ENCODE measurements at places on chromosomes 1 and 21.

GRCh38 chr1:31576201-31576669 lies at the start of gene TINAGL1:
Gene TINAGL1, plus strand, starts transcription at chr1:31576515. Its CDS starts 634 bp downstream, at chr1:31577149.
- no peak for DNase-seq

- no peak for DNase-seq
Observed at GRCh38 chr1:222996310-222996975, 146.6 kb downstream of the TLR5 start.

GRCh38 chr1:236009857-236010256 lies 55.0 kb downstream of the NID1 start:
- DNase-seq, result no peak

- no peak for DNase-seq
Observed at GRCh38 chr1:156359973-156360372, 9.0 kb upstream of the RHBG start.

DNA sequence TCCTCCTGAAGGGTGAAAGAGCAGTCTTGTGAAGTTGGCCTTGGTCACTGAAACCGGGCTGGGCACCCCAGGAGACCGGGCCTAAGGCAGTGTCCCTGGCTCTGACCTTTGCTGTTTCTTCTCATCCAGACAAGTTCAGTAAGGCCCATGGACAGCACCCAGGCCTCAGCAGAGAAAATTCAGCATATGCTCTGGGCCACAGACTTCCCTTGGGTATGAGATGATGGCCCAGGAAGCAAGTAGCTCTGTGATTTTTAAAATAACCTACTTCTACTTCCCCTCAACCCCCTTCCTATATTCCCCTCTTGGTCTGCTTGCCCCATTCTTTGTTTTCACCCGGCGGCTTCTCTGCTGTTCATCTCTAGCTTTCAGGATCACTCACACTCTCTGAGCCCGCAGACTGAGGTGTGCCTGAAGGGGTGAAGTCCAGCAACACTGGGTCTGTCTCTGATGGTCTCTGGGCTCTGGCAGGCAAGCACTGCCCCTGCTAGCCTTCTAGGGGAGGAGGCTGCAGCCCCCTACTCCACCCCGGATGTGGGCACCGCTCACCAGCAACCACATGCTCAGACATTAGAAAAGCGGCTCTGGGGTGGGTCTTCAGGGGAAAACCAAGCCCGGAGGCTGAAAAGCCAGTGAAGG lies 2.9 kb upstream of the GPR25 start:
- no peak for DNase-seq

GRCh38 chr1:172727956-172728603 lies 69.2 kb downstream of the FASLG start:
- DNase-seq, result peak; percentile 83

DNA sequence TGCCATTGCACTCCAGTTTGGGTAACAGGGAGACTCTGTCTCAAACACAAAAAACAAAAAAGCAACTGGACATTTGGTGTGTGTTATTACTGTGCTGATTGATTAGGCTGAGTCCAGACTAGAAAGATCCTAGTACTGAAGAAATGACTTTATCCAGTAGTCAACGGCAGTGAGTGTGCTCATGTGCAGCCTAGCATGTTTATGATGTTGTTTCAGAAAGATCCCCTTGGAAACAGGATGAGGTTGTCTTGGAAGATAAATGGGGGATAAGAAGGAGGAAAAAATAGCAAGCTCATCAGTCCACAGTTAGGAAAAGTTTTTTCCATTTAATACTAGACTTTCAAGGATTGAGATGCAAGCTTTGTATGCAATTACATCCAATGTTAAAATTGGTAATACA lies 14.3 kb downstream of the RUSC1 start:
- DNase-seq, result no peak

- no peak for DNase-seq
Observed at GRCh38 chr1:30024411-30025195, 698.8 kb downstream of the MATN1 start.
